ENCODE measurements at places on chromosomes 1 and 21.

DNA sequence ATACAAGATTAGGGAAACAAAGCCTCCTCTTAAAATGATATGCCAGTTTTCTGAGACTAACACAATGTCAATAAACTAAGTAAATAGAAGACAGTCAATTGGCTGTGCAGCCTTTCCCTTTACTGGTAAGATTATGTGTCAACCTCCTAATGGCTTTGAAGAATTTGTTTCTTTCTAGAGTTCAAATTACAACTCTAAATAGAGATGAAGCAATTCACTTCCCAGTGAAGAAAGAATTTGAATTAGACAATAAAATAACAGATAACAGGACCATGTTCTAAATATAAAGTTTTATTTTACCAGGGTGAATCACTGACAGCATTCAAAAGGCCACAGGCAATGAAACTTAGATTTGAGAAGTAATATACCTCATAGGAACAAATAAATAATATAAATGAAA lies 680.3 kb downstream of the PLA2G4A start:
- no peak for DNase-seq

DNA sequence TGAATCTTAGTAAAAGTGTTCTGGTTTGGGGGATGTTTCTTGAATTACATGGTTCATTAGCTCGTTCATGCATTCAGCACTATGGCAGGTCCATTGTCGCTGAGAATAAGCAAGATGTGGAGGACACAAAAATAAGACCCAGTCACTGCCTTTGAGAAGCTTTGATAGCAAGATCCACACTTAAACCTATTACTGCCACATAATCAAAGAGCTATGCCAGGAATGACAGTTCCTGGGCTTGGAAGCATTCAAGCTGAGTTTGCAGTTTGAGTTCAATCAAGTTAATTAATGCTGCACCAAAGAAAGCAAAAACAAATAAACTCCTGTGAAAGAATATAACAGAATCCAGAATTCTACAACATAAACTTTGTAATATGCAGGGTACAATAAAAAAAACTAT lies 131.8 kb downstream of the MIS18A start:
- no peak for DNase-seq

GRCh38 chr1:64087768-64088167 lies 115.7 kb upstream of the UBE2U start:
- no peak for DNase-seq

GRCh38 chr1:21468599-21468998 lies 28.7 kb downstream of the NBPF3 start:
- DNase-seq = no peak

DNA sequence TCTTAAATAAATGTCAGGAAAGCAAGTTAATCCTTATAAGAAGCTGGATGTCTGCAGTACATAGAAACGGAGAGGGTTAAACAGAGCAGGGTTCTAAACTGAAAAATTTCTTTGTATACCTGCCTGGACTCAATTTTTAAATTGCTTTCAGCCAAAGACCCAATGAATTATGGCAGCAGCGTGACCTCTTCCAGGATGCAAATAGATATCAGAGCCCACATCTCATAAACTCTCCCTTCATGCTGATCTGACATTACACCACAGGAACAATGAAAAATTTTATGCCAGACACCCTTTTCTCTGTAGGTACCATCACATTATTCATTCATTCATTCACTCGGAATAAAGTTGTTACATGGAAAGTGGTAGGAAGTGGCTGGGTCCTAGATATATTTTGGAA lies 236.4 kb downstream of the NUF2 start:
- no peak for DNase-seq

GRCh38 chr1:228902781-228903433 lies 167.6 kb downstream of the RHOU start:
- peak; percentile 91 for DNase-seq

All from HepG2 (cell line).